ENCODE measurements at places on chromosomes 16 and 17. TPM values are rescaled to one million over a fixed set of nuclear protein-coding genes. Genes with fewer than 3 reads are reported as not detected.
A peak's percentile ranks its signal among the peaks of the same experiment; 100 is the strongest.

GRCh38 chr16:85523602-85524364 is 89.3 kb upstream of the GSE1 start:
- peak; percentile 79 for DNase-seq

GRCh38 chr17:9256751-9257629 is 235.7 kb downstream of the NTN1 start:
- no peak for DNase-seq

DNA sequence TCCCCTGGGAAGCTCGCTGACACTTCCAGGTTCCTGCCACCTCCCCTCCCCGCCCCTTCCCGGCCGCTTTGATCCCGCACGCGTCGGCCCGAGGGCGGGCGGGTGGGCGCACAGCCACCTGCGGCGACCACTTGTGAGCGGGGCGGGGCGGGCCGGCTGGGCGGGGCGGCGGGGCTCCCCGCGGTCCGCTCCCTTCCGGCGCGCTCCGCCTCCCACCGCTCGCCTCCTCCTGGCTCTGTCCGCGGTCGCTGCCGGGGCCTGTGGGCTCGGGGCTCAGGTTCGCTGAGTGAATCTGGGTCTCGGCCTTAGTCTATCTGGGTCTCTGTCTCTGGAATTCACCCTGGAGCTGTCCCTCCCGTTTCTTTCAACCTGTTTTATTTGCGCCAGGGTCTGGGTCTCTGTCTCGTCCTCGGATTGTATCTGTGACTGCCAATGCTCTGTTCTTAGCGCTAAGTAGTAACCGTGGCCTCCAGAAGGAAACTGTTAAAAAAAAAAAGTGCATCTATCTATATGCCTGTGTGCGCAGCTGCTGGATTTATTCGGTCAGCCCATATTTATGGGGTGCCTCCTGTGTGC is 2.7 kb upstream of the HES7 start:
- no peak for DNase-seq

DNA sequence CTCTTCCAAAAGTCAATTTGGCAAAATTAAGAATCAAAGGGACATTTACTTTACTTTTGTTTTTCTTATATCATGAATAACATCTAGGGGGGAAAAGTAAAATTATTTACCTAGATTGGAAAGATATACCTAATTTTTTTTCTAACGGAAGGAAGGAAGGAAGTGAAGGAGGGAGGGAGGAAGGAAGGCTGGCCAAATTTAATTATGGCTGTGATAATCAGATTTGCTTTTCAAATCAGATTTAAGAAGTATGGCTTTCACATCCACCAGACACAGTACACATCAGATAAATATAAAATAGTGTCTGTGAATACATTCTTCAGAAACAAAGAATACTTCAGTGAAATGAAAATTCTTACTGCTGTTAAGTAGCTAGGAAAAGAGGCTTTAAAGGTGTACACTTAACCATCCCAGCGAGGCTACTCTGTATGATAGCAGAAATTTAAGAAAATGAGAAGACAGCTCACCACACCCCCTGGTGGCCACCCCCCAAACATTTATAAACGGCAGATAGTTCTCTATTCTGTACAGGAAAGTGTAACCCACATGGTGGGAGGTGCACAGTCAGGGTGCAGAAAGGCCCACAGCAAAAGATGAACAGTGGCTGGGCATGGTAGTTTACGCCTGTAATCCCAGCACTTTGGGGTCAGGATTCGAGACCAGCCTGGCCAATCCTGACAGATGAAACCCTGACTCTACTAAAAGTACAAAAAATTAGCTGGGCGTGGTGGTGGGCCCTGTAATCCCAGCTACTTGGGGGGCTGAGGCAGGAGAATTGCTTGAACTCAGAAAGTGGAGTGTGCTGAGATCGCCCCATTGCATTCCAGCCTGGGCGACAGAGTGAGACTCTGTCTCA is 150.8 kb downstream of the SSH2 start:
- DNase-seq, result peak; percentile 27

GRCh38 chr17:75836605-75837004 is 7.6 kb downstream of the UNC13D start:
- no peak for DNase-seq

DNA sequence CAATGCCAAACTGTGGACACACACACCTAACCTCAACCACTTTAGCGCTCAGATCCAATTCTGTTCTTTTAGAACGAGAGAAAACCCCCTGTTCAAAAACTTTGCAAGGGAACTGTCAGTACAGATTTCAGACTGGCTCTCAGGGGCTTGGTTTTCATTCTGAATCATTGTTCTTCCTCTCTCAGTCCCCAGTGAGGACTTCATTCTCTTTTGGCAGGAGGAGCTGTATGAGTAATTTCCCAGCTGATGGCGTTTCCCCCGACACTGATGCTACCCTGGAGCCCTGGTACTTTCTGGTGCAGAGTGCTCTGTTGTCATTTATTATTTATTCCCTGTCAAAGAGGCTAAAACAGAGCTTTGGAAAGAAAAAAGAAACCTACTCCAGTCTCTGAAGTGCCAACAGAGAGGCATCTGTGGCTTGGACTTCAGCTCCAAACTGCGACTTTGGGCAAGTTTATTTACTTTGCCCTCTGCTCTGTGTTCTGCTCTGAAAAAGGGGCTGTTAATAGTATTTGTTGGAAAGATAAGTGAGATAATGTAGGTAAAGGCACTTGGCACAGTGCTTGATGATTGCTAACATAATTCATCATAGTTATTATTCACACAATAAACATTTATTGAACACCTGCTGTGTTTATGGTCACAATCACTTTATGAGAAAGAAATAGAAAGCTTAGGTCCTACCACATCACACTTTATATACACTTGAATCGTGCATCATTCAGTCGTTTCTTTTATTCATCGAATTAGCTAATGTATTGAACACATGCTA is 28.3 kb downstream of the ETV4 start:
- no peak for DNase-seq

DNA sequence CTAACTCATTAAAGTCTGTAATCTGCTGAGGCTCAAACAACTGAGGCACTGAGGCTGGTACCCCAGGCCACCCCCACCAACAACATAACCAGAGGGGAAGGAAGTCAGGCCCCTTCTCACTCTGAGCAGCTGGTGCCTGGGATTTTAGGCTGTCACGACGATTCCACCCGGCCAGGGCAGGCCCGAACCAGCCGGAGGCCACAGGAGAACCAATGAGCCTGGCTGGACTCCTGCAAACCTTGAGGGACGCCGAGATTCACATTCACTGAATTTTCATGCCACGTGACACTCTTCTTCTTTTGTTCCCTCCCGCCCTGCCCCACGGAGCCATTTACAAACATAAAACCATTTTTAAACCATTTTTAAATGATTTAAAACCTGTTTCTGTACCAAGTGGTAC is 48.1 kb downstream of the RPH3AL start:
- no peak for DNase-seq

- no peak for DNase-seq
Observed at GRCh38 chr17:49882434-49882833, 34.6 kb upstream of the TAC4 start.

GRCh38 chr17:32529604-32530003 is 42.8 kb downstream of the CDK5R1 start:
- no peak for DNase-seq

DNA sequence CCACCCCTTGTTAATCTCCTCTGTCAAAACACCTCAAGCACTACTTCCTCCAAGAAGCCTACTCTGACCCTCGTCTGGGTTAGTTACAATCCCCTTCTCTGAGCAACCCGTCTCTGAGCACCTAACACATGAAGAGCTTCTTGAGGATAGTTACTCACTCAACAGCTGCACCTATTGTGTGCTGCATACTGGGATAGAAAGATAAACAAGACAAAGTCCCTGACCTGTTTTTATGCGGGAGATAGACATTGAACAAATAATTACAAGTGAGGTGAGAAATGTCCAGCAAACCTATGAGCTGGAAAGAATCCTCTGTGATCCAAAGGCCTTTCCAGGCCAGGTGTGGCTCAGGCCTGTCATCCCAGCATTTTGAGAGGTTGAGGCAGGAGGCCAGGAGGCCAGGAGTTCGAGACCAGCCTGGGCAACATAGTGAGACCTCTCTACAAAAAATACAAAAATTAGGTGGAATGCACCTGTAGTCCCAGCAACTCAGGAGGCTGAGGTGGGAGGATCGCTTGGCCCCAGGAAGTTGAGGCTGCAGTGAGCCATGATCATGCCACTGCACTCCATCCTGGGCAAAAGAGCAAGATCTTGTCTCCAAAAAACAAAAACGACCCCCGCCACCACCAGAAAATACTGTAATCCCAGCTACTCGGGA is 5.5 kb upstream of the ZNF771 start:
- no peak for DNase-seq

DNA sequence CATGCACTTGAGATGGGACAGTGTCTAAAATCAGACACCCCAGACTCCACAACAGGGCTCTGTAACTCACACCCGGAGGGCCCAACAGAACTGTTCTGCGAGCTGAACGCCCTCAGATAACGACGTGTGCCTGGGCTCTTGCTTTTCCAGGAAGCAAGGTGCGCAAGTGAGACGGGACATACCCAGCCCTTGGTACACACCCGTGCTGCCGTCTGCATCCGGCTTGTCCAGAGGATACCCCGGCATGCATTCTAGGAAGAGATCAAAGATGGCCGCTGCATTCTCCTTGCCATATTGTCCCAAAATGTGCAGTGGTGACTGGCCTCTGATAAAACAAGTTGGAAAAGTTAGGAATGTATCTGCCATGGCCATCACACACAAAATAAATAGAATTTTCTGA is 29.4 kb downstream of the CYB5D2 start:
- no peak for DNase-seq

DNA sequence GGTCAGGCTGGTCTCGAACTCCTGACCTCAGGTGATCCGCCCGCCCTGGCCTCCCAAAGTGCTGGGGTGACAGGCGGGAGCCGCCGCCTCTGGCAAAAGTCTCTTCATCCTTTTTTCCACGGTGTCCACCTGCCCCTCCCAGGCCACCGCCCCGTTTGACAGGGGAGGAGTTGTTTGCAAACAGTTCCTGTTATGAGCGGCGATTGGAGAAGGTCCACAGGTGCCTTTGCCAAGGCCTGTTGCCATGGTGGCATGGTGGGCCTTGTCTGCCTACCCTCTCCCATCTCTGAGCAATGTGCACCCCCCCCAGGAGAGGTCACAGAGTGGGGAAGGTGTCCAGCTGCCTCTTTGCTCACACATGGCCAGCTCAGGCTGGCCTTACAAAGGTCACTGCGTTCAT is 16.0 kb upstream of the RAP1GAP2 start:
- DNase-seq, result no peak

GRCh38 chr16:78368121-78369102 is 269.0 kb downstream of the WWOX start:
- no peak for DNase-seq

DNA sequence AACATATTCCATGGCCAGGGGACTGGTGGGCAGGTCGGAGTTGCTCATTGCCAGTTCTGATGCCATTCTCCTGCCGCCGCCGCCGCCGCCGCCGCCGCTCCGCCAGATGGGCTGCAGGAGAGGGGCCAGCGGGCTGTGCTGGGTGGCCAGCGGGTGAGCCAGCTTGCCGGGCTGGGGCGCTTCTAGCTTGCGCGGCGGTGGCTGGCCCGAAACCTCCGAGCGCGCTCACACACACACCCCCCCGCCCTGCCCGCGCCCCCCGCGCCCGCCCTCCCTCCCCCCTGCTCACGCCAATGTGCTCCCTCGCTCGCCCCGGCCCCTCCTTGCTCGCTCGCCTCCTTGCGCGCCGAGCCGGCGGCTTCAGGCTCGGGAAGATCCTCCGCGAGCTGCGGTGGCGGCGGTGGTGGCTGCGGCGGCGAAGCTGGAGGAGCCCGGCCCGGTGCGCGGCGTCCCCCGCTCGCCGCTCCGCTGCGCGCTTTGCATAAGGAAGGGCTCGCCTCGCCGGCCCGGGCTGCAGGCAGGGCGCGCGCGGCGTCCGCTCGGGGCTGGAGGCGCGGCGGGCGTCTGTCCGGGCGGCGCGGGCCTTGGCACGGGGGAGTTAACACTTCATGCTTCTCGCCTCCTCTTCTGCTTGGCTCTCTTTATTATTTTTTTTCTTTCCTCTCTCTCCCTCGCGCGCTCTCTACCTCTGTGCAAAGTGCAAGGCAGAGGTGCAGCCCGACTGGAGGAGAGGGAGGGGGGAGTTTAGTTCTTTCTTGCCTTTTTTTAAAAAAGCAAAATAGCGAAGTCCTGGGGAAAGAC is 500 bp downstream of the MAF start:
- peak; percentile 36 for DNase-seq

GRCh38 chr16:20515688-20516090 is 60.5 kb downstream of the ACSM2B start:
- no peak for DNase-seq

GRCh38 chr17:15909481-15909991 is 35.4 kb upstream of the ADORA2B start:
- DNase-seq, result no peak

DNA sequence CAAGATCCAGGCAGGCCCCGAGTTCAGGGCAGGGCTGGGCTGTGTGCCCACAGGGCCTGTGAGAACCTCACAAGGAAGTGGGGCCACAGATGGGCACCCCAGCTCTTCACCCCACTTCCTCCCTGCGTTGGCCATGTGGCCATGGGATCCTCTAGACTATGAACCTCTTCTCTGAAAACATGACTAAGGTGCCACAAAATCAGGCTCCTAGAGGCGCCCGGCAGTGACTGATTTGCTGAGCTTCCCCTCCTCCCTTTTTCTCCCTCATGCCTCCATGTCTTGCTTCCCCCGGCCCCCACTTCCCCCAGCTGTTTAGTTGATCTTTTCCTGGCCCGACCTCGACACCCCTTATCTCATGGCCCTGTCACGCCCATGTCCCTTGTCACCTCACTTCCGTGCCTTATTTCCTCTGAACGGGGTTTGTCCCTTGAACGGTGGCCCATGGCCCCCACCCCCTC is 87.1 kb downstream of the KCNJ12 start:
- DNase-seq, result no peak

GRCh38 chr17:47850692-47851573 is at the start of gene SP6:
SP6 (minus strand) TSS chr17:47851163; CDS start chr17:47848429, 2,734 bp downstream.
- peak; percentile 71 for DNase-seq

DNA sequence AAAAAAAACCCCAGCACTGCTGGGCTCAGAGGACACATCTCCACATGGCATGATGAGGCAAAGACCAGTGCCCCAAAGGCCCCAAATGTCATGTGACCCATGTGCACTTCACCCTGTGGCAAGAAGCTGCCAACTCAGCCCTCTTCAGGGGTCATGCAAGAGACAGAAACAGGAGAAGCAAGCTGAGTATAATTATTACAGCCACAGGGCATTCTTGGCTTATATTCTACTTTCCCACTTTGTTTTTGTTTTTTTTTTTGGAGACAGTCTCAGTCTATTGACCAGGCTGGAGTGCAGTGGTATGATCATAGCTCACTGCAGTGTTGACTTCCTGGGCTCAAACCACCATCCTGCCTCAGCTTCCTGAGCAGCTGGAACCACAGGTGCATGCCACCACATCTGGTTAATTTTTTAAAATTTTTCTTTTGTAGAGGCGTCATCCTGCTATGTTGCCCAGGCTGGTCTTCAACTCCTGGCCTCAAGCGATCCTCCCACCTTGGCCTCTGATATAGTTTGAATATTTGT is 32.7 kb upstream of the LITAF start:
- peak; percentile 85 for DNase-seq

GRCh38 chr16:89139907-89140361 is 31.6 kb upstream of the CDH15 start:
- DNase-seq, result no peak

GRCh38 chr17:3915995-3916696 is at the start of gene P2RX1:
P2RX1 (minus strand) TSS chr17:3916465; CDS start chr17:3916225, 240 bp downstream.
- DNase-seq, result no peak

The CEP131 gene
- total RNA-seq, result 11.3 TPM

The TOP2A gene
- 194 TPM for total RNA-seq

The CDK5R1 gene
- total RNA-seq, result 2.5 TPM

The GP1BA gene
- total RNA-seq, result not detected

The SUPT4H1 gene
- 94.2 TPM for total RNA-seq

The PRCD gene
- total RNA-seq, result not detected

The NHLRC4 gene
- total RNA-seq, result 0.43 TPM

The SLC13A5 gene
- total RNA-seq, result not detected
